ENCODE measurements at places on chromosomes 1 and 21. TPM values are rescaled to one million over a fixed set of nuclear protein-coding genes. Genes with fewer than 3 reads are reported as not detected.
A peak's percentile ranks its signal among the peaks of the same experiment; 100 is the strongest.

The PRAMEF26 gene
- not detected for total RNA-seq

- no peak for DNase-seq
These were observed 30.2 kb upstream of the SELENON start for GRCh38 chr1:25769625-25770383.

The POLR3C gene
- 14.8 TPM for total RNA-seq

DNA sequence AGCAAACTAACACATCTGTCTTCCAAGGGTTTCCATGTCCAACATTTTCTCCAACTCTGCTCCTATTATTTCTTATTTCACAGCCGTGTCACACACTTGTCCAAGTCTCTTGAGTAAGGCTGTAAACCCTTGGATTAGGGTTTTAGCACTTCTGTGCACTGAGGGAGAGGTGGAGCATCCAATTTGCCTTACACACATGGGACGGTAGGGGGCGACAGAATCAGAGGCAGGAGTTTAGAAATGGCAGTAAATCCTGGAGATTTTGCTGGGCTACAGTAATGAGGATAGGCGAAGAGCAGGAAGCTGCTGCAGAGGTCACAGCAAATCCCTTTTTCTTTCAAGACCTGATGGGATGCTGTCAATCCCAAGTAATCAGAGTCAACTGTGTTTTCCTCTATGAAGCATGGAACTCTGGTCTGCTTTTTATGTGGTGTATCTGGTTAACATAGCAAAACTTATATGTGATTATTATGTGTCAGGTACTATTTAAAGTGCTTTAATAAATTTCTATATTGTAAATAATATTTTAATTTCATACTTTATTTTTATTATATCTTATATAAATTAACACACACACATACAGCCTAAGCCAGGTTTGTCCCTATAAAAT, 15.4 kb upstream of the LCE5A start:
- DNase-seq = peak; percentile 62

DNA sequence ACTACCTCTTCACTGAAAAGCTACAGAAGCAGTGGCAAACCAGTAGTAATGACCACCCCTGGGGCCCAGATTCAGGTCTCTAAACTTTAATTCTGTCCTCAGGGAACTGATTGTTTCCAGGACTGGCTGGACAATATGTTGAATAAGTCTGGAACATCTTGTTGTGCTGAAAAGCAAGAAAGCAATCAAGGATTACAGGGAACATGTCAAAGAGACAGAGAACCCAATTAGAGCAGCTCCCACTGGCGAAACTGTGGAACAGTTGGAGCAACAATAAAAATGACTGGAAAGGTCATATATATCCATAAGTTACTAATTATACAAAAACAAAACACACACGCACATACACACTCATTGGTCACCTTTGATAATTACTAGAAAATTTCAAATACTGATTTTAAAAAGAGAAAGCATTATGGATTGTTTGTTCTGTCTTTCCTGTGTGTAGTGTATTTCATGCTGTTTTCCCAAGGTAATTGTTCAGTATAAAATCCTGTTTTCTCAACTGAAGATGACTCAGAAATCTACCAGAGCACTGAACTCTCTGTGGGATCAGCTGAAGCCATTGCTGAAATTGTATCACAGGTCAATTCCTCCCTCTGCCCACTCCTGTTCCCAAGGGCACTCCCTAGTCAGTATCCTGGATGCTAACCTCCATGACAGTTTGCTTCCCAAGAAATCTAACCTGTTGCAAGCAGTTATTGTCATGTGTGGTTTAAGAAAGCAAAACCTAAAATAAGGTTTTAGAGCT, 83.6 kb upstream of the RGS1 start:
- no peak for DNase-seq

The BMP8B gene
- 3.5 TPM for total RNA-seq

- no peak for DNase-seq
These were observed 193.7 kb upstream of the OLFM3 start for GRCh38 chr1:102190429-102190828.

The FAM20B gene
- 25.0 TPM for total RNA-seq

DNA sequence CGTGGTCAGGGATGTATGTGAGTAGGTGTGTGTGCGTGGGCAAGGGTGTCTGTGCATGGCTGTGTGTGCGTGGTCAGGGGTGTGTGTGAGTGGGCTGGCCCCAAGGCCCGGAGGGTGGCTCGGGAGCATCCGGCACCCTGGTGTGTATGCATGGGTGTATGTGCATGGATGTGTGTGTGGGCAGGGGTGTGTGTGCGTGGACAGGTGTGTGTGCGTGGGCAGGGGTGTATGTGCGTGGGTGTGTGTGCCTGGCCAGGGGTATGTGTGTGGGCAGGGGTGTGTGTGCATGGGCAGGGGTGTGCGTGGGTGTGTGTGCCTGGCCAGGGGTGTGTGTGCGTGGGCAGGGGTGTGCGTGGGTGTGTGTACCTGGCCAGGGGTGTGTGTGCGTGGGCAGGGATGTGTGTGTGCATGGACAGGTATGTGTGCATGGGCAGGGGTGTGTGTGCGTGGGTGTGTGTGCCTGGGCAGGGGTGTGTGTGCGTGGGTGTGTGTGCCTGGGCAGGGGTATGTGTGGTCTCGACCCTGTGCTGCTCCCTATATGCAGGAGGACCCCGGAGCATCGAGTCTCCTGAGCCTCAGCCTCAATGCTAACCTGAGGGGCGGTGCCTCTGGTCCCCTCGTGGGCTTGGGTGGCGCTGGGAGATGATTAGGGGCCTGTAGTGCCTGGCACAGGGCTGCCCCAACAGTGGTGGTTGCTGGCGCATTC, 16.3 kb downstream of the ARHGEF16 start:
- DNase-seq = no peak

- DNase-seq = no peak
These were observed 48.6 kb downstream of the NOS1AP start for GRCh38 chr1:162118063-162118462.

Data from HT-29 (cell line).